Stomach (tissue), 19 donors: ENCODE measurements at places on chromosomes 2 and 18. TPM values are rescaled to one million over a fixed set of nuclear protein-coding genes. Genes with fewer than 3 reads are reported as not detected.

The GPN1 gene
- 28.2 TPM for polyA plus RNA-seq

The CNDP1 gene
- polyA plus RNA-seq: not detected

The SP100 gene
- 58.8 TPM for polyA plus RNA-seq

The UPP2 gene
- polyA plus RNA-seq: not detected

The RPIA gene
- 15.0 TPM for polyA plus RNA-seq

The LOXHD1 gene
- polyA plus RNA-seq: not detected
